ENCODE measurements at places on chromosomes 12 and 14.

DNA sequence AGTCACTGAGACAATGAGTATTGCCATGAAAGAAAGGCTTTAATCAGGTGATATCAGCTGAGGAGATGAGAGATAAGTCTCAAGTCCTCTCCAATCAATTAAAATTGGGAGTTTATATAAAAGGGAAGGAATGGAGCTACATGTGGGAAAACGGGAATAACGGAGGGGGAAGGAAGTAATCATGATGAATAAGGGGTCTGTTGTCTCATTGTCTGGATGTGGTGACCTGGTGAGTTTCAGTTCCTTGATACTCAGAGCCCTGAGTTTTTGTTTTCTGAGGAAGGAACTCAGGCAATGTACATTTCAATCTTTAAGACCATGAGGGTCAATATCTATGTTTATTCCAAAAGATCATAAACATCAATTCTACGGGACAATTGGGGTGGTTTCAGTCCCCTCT is 198.8 kb downstream of the KITLG start:
- DNase-seq = no peak

- no peak for DNase-seq
Measured at GRCh38 chr12:57341275-57341990, 89.4 kb downstream of the R3HDM2 start.

DNA sequence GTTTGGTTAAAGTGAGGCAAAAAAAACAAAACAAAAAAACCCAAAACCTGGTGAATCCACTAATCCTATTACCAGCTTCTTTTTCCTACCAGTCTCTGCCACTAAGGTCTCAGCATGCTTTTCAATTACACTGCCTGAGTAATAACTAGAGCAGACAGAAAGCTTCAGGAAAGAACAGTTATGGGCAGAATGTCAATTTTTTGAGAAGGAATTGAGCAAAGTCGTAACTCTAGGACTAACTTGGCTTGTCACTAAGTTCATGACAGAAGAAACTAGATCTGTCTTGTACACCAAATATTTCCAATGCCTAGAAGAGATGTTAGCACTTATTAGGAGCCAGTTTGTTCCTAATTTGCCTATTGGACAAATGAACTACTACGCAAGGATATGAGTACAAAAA is 148.8 kb upstream of the CNOT2 start:
- DNase-seq = no peak

- DNase-seq = no peak
Measured at GRCh38 chr12:41339784-41340183, 151.7 kb downstream of the PDZRN4 start.

DNA sequence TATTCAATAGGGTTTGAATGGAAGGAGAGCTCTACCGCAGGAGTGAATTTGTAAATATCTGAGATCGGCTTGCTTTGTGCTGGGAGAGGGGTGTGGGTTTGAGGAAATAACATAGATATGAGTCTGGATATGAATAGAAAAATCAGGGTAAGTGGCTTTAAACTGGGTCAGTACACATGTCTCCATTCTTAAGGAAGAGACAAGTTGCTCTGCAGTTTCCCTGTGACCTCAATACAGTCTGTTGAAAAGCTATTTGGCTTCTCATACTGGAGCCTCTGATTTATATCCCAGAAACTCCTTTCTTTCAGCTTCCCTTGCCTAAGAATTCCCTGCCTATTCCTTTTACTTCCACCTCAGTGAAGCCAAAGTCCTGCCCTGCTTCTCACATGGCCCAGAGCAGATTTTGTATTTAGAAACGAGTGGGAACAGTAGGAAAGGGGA is 153.5 kb upstream of the ATF7IP start:
- DNase-seq = no peak

- no peak for DNase-seq
Measured at GRCh38 chr12:1443421-1444141, 150.8 kb downstream of the FBXL14 start.

GRCh38 chr14:86124328-86124727 is 594.4 kb downstream of the FLRT2 start:
- no peak for DNase-seq

- DNase-seq = no peak
Measured at GRCh38 chr12:57456145-57456700, 1.1 kb downstream of the INHBE start.

- DNase-seq = no peak
Measured at GRCh38 chr12:25617991-25618390, 64.9 kb upstream of the LMNTD1 start.

GRCh38 chr12:42946871-42947381 is 357.4 kb upstream of the PRICKLE1 start:
- DNase-seq = no peak

- DNase-seq = no peak
Measured at GRCh38 chr12:21801522-21802288, 27.2 kb upstream of the KCNJ8 start.

GRCh38 chr14:96106891-96107290 is 67.7 kb downstream of the C14orf132 start:
- DNase-seq = no peak

GRCh38 chr12:89353823-89354611 is 1.7 kb upstream of the DUSP6 start:
- peak; percentile 53 for DNase-seq

DNA sequence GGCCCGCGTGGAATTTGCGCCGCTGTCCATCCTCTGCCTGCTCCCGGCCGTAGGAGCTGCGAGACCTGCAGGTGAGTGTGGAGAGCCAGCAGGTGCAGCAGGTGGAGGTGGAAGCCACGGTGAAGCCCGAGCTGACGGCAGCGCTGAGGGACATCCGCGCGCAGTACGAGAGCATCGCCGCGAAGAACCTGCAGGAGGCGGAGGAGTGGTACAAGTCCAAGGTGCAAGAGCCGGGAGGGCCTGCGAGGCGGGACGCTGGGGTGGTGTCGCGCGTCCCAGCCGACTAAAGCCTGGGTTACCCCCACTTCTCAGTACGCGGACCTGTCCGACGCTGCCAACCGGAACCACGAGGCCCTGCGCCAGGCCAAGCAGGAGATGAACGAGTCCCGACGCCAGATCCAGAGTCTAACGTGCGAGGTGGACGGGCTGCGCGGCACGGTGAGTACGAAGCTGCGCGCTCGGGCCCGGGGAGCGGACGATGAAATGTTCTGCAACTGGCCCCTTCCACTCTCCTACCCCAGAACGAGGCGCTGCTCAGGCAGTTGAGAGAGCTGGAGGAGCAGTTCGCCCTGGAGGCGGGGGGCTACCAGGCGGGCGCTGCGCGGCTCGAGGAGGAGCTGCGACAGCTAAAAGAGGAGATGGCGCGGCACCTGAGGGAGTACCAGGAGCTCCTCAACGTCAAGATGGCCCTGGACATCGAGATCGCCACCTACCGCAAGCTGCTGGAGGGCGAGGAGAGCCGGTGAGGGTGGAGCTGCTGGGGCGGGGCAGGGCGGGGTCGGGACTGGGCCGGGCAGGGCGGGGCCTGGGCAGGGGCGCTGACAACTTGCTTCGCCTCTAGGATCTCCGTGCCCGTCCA is 2.1 kb downstream of the PRPH start:
- DNase-seq = no peak

GRCh38 chr12:9773216-9773877 is 12.6 kb upstream of the CD69 start:
- DNase-seq = no peak

- DNase-seq = no peak
Measured at GRCh38 chr12:76060111-76060510, 24.4 kb downstream of the NAP1L1 start.

DNA sequence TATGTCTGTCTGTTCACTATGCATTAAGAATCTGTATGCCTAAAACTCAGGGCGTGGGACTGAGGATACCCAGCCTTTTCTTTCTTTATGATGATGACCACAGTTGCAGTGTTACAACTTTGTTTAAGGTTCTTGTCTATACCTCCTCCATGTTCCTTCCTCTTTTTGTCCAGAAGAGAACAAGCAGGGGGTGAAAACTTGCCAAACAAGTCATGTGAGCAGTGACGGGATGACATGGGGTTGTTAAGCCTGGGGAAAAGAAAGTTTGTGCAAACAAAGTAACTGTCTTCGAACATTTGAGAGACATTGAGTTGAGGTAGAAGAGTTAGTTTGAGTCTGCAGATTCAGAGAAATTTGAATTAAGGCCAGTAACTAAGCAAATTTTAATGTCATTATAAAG is 505.5 kb downstream of the NPAS3 start:
- DNase-seq = no peak

GRCh38 chr12:70895956-70896355 is 24.6 kb downstream of the PTPRR start:
- no peak for DNase-seq

GRCh38 chr14:55645145-55645544 is 65.1 kb downstream of the KTN1 start:
- DNase-seq = no peak

- no peak for DNase-seq
Measured at GRCh38 chr12:108338915-108339657, at the start of gene CMKLR1. CMKLR1 (minus strand) TSS chr12:108339311; CDS start chr12:108293591, 45,720 bp downstream.

GRCh38 chr12:2624543-2625288 is 170.1 kb upstream of the FKBP4 start:
- DNase-seq = no peak

DNA sequence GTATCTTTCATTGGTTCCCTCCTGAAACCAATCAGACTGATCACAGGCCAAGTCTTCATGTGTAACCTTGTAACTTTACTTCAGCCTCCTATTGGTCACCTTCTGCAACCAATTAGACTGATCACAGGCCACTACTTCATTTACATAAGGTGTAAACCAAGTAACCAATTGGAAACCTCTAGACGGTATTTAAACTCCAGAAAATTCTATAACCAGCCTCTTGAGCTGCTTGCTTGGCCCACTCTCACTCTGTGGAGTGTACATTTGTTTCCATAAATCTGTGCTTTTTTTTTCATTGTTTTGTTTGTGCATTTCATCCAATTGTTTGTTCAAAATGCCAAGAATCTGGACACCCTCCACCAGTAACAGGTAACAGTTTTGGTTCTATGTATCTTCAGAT is 47.5 kb downstream of the EIF2S3B start:
- DNase-seq = no peak

DNA sequence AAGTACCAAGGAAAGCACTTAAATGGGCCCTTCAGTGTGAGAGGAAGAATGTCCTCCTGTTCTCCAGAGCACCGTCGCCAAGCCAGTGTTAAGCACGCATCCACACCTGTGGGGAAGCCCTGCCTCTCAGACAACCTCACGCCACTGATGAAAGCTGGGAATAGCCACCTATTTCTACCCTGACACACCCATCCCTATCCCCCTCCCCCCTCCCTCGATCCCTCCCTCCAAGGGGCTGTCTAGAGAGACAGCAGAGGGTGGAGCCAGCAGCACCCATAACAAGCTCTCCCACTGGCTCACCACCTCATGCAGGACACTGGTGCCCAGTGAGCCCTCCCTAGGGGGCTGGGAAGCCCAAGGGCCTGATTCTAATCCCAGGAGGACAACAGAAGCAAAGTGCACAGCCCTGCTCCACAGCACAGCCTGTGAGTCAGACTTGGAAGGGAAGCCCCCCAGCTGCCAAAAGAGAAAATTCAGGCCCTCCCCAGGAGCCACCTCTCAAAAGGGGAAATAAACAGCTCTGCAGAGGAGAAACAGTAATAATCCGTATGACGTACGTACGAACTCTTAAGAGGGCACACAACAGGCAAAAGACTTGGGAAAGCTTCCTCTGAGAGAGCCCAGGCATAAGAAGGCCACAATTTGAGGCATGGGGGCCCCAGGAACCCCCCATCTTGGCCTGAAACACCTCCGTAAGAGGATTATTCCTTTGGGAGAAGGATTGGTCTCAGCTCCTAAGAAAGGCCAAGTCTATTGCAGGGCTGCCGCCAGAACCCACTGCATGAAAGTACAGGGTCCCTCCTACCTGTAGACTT is 7.8 kb downstream of the PITPNM2 start:
- no peak for DNase-seq

GRCh38 chr12:59179231-59179630 is 258.9 kb upstream of the LRIG3 start:
- DNase-seq = no peak

GRCh38 chr12:131720921-131721320 is 10.0 kb downstream of the SFSWAP start:
- no peak for DNase-seq

GRCh38 chr14:90558983-90559590 is 162.3 kb downstream of the CALM1 start:
- DNase-seq = no peak

GRCh38 chr12:75943730-75944096 is 87.9 kb downstream of the PHLDA1 start:
- DNase-seq = no peak

GRCh38 chr12:28446031-28446430 is 255.8 kb downstream of the CCDC91 start:
- DNase-seq = no peak

- DNase-seq = no peak
Measured at GRCh38 chr12:70686299-70686698, 49.1 kb upstream of the PTPRB start.

GRCh38 chr14:21915826-21916225 is 242.2 kb upstream of the OR4E1 start:
- DNase-seq = no peak

DNA sequence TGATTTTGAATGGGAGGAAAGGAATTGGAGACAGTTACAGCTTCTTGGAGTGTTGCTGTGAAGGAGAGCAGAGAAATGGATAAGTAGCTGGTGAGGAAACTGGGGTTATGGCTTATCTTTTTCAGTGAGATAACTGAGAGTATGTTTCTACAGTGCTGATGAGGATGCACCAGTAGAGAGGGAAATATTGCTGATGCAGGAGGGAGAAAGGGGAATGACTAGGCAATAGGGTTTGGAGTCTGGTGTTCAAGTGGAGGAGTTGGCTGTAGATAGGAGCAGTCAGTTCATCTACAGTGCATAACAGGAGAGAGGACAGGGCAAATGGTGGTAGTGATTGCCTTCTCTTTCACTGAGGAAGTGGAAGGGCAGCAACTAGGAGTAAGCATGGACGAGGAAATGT is 33.0 kb downstream of the SPATS2 start:
- DNase-seq = no peak

- no peak for DNase-seq
Measured at GRCh38 chr12:72464471-72464870, 192.3 kb downstream of the TRHDE start.

- no peak for DNase-seq
Measured at GRCh38 chr14:100031506-100032281, 33.5 kb upstream of the EVL start.

- no peak for DNase-seq
Measured at GRCh38 chr14:105817971-105818711, 291.8 kb downstream of the TMEM121 start.

DNA sequence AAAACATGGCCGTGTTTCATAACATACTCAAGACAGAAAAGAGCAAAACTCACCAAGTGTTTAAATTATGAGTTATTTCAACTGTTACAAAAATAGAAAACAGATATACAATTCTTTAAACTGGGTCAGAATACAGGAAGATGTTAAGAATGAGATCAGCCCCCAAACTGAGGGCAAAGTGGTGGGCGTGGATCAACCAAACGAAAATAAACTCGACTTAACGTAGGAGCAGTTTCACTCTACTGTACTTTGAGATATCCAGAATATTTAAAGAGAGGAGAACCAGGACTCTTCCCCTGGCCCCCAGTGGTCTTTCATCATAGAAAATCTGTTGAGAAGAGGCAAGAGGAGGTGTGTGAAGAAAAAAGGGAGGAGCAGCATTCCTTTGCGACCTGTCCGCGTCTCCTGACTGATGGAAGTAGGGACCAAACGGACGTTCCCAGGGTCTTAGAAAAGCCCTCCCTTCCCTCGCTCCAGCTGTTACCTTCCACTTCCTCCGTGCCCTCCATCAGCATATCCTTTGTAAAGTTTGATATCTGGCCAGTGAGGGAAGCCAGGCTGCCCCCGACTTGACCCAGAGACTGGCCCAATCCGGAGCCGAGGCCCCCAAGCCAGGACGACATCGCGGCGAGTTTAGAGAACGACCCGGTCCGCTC is 668 bp downstream of the TRIP11 start:
- DNase-seq = no peak

Data from stimulated activated CD4-positive, alpha-beta T cell treated with anti-CD3 and anti-CD28 coated beads, TNF-alpha, amount 100 ng/mL, for 4 hours (primary cell).